ENCODE measurements at places on chromosomes 11 and 22. TPM values are rescaled to one million over a fixed set of nuclear protein-coding genes. Genes with fewer than 3 reads are reported as not detected.
A peak's percentile ranks its signal among the peaks of the same experiment; 100 is the strongest.

DNA sequence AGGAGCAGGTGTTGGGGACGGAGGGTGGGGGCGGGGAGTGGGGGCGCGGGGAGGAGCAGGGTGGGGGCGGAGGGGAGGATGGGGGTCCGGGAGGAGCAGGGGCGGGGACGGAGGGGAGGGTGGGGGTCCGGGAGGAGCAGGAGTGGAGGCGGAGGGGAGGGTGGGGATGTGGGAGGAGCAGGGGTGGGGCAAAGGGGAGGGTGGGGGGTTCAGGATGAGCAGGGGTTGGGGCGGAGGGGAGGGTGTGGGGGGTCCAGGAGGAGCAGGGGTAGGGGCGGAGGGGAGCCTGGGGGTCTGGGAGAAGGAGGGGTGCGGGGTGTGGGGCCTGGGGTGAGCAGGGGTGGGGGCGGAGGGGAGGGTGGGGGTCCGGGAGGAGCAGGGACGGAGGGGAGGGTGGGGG lies 17.1 kb downstream of the CRELD2 start:
- peak; percentile 92 for DNase-seq

DNA sequence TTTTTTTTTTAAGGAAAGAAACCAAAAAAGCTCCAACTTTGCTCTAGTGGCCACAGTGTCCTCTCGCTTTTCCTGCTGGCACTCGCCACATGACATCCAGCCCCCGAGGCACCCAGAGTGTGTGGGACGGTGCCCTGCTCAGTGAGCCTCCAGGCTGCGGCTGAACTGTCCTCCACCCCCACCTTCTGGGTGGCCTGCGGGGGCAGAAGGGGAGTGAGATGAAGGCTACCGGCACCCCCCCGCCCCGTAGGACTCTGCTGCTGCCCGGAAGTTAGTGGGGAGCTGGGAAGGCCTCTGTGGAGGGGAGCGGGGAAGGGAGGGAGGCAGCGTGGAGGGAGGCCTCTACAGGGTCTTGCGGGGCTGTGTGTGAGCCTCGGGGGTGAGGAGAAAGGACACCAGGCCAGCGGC lies 264.4 kb downstream of the CTTN start:
- peak; percentile 81 for DNase-seq

DNA sequence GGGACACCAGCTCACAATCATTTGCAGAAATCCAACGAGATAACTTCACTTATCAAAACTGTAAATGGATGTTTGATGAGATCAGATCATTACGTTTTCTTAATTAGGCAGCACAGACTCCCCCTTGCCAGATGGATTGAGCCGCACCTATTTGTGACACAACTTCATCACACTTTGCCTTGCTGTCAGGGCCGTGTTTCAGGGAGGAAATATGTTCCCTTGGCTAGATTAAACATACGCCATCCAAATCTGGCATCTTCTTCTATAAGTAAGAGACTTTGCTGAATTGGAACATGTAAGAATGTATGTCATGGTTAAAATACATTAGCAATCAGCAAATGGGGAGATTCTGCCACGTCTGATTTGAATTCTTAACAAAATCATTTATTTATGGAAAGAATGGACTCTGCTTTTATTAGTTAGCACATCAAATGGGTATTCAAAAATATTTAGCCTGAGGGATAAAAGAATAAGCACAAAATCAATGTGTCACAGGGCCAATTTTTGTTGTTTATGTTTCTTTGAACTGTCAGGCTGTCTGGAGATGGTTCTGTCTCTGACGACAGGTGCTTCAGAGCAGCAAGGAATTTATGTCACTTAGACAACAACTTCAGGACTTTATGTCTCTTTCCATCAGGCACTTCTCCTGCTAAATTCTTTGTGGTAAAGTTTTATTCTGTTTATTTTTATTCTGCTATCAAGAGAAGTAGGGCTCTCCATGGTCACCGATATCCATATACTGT lies 326.1 kb upstream of the NCAM1 start:
- DNase-seq = no peak

DNA sequence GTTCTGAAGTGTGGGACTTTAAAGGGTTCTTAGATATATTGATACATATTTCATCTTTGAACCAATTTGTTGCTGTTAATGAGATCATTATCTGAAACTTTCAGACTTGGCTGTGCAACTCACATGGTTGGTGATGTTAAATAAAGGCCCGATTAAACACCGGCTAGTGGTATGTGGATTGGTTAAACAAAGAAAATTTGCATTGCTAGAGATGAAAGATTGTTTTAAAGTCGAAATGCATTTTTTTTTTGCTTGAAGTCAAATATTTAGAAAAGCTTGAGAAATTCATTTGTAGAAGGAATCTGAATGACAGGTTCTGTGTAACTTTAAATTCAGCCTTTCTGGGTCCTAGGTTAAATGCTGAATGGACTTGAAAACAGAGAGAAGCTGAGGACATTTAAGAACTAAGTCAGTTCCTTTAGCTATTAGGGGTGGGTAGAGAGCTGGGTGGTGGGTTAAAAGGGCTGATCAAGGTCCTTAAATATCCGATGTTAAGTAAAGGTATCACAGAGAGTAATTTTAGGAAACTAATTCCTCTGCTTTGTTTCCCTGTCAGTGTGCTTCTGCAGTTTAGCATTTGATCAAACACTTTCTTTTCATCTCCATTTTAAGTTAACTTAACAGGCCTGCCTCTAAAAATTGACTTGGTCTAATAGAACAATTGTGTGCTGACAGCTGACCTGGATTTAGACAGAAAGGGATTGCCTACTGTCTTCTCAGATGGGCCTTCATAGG lies 4.5 kb downstream of the ZNRF3 start:
- DNase-seq = no peak

DNA sequence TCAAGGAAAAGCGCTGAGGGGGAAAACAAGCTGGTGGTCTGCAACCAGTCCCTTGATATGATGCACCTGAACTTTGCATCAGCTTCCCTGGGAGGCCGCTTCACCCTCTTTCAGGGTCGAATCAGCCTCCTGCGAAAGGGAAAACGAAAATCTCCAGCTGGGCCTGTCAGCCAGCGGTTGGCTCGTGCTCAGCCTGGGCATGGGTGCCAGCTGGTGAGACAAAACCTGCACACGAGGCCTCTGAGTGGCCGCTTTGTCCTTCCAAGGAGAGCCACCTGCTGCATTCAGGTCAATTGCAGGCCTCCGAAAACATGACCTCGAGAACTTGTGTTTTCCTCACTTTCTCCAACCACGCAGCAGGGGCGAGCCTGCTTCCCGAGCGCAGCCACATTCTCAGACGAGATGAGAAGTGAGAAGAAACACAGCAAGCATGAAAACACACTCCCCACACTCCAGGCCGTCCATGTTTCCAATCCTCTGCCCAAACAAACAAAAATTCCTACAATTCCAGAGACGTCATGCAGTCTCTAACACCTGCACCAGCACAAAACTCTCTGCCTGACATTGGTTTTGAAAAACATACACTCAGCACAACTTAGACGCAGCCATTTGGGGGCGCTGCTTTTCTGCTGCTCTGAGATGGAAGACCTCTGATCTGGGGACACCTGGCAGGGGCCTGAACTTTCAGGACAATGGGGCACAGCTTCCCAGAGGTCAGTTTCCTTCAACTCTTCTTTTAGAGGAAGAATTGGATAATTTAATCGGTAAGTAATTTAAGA lies 77.1 kb downstream of the DHCR7 start:
- DNase-seq = peak; percentile 74

The ATG13 gene
- total RNA-seq = 60.0 TPM

The CST6 gene
- not detected for total RNA-seq

GRCh38 chr11:33256813-33257159 lies 395 bp upstream of the HIPK3 start:
- DNase-seq = peak; percentile 15

DNA sequence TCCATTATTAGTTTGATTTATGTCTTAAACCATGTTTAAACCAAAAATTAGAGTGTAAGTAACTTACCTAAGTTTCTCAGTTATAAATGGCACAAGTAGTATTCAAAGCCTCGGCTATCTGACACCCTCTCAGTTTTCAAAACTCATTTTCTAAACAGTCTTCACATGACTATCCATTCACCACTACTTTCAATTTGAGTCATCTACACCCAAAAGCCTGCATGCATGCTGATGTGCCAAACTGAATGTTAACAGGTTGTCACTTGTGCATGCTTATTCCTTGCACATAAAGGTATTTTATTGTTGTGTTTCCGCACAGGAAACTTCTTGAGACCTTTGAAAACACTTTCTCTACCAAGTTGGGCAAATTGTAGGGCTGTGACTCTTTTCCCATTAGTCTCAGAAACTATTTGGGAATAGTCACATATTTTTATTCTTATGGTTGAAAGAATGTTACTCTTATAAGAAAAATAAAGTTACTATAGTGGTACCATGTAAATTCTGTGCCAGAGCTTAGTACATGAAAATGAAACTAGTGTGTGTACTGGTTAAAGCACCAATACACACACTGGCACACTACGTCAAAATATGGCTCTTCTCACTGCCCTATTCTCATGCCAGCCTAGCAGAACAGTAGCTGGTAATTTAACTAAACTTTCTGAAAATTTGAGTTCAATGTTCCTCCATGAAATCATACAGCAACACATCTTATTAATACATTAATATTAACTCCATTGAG lies 2.2 kb upstream of the OR51E2 start:
- no peak for DNase-seq

The MMP13 gene
- not detected for total RNA-seq

The MMP10 gene
- total RNA-seq = not detected

All from H7 (cell line).